ENCODE measurements at places on chromosomes 7 and 10. TPM values are rescaled to one million over a fixed set of nuclear protein-coding genes. Genes with fewer than 3 reads are reported as not detected.

DNA sequence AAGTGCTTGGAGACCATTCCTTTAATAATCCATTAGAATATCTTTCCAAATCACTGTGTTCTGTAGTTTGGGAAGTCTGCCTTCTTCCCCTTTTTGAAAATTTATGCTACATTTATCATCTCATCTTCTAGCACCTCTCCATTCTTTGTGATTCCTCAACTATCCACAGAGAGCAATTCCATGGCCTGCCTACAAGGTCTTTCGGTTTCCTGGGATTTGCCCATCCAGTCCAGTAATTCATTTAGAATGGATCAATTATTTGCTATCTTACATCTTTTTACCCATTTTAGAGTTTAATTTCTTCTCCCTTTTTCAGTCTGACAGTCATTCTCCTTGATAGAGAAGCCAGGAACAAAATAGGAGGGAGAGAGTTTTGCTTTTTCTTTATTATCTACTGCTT is 179.8 kb downstream of the ST7 start:
- no peak for DNase-seq
- H3K27ac ChIP-seq = no peak overlapping the region
- H3K27me3 ChIP-seq = no peaks in the 10 kb centered on the region
- H3K36me3 ChIP-seq = peaks cover 75% of the 10 kb centered on the region
- H3K4me1 ChIP-seq = no peaks in the 10 kb centered on the region
- H3K4me3 ChIP-seq = no peak overlapping the region

GRCh38 chr7:833601-834258 is 1.5 kb downstream of the SUN1 start:
- no peaks in the 10 kb centered on the region for H3K27me3 ChIP-seq
- H3K27ac ChIP-seq = no peak overlapping the region
- no peak overlapping the region for H3K4me3 ChIP-seq
- peaks cover 43% of the 10 kb centered on the region for H3K36me3 ChIP-seq
- H3K4me1 ChIP-seq = peaks cover 22% of the 10 kb centered on the region

DNA sequence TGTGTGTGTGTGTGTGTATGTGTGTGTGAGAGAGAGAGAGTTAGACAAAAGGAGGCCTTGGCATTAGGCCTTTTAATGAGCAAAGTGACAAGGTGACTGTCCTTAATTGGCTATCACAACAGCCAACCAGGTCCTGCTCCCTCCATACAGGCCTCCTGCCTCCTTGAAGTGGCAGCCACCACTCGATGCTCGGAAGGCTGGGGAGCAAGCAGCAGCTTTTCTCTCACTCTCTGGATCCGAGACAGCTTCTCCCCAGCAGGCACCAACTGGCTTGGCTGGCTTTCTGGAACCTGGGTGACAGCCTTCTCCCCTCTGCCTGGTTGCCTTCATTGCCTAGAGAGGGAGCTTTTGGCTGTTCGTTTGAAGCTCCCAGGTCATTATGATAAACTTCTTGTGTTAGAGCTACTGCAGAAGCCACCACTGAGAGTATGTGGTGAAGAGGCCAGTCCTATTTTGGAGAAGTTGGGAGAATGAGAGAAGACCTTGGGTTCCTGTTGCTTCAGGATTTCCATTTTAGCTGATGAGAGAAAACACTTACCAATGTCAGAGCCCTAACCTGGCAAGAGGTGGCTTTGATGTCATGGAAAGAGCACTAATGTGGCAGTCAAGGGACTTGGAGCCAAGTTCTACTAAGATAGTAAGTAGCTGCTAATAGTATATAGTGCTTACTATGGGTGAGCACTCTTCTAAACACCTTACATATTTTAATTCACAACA is 37.6 kb downstream of the RPS24 start:
- no peak for DNase-seq
- no peaks in the 10 kb centered on the region for H3K4me1 ChIP-seq
- H3K36me3 ChIP-seq = no peaks in the 10 kb centered on the region
- peaks cover 3% of the 10 kb centered on the region for H3K27me3 ChIP-seq
- no peak overlapping the region for H3K4me3 ChIP-seq

GRCh38 chr10:30282221-30282620 is 66.9 kb downstream of the MTPAP start:
- H3K4me1 ChIP-seq = no peaks in the 10 kb centered on the region
- no peak for DNase-seq
- no peak overlapping the region for H3K4me3 ChIP-seq
- no peaks in the 10 kb centered on the region for H3K27me3 ChIP-seq

DNA sequence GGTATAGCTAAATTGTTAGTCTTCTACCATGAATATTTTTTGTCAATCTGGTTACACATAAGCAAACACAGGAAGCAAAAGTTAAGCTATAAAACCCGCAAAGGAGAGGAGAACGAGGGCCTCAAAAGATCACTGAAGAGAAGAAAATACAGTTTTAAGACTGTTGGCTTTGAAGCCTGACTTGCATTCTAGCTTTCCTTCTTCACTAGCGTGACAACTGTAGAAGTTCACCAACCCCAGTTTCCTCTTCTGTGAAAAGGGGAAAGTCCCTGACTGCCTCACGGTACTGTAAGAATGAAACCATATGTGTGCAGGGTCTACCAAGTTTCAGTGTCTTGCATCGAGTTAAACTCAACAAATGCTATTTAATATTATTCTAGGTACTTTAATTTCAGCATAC is 7.5 kb upstream of the LRRN3 start:
- no peak overlapping the region for H3K4me3 ChIP-seq
- H3K36me3 ChIP-seq = no peaks in the 10 kb centered on the region
- no peak overlapping the region for H3K27ac ChIP-seq
- no peak for DNase-seq

DNA sequence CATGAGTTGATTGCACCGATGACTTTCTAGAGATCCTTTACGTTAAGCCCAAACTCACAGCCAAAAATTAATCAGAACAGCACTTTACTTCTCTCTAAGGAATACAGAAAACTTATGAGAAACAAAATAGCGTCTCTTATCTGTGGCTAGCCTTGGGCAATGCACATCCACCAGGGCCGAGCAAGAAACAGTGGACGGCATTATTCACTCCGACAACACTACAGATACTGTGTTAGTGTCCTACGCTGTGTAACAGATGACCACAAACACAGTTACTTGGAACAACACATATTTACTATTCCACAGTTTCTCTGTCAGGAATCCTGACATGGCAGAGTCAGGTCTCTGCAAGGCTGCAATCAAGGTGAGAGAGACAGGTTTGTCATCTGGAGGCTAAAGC is 598.3 kb upstream of the ADARB2 start:
- no peak overlapping the region for H3K27ac ChIP-seq
- no peaks in the 10 kb centered on the region for H3K4me1 ChIP-seq

GRCh38 chr7:30912731-30912985 is 1.0 kb downstream of the AQP1 start:
- no peaks in the 10 kb centered on the region for H3K27me3 ChIP-seq
- H3K36me3 ChIP-seq = no peaks in the 10 kb centered on the region
- no peak overlapping the region for H3K27ac ChIP-seq
- peaks cover 60% of the 10 kb centered on the region for H3K4me1 ChIP-seq
- no peak overlapping the region for H3K4me3 ChIP-seq

- H3K36me3 ChIP-seq = no peaks in the 10 kb centered on the region
- no peak overlapping the region for H3K27ac ChIP-seq
- no peak overlapping the region for H3K4me3 ChIP-seq
These were observed 13.7 kb downstream of the ASB15 start for GRCh38 chr7:123615344-123615743.

DNA sequence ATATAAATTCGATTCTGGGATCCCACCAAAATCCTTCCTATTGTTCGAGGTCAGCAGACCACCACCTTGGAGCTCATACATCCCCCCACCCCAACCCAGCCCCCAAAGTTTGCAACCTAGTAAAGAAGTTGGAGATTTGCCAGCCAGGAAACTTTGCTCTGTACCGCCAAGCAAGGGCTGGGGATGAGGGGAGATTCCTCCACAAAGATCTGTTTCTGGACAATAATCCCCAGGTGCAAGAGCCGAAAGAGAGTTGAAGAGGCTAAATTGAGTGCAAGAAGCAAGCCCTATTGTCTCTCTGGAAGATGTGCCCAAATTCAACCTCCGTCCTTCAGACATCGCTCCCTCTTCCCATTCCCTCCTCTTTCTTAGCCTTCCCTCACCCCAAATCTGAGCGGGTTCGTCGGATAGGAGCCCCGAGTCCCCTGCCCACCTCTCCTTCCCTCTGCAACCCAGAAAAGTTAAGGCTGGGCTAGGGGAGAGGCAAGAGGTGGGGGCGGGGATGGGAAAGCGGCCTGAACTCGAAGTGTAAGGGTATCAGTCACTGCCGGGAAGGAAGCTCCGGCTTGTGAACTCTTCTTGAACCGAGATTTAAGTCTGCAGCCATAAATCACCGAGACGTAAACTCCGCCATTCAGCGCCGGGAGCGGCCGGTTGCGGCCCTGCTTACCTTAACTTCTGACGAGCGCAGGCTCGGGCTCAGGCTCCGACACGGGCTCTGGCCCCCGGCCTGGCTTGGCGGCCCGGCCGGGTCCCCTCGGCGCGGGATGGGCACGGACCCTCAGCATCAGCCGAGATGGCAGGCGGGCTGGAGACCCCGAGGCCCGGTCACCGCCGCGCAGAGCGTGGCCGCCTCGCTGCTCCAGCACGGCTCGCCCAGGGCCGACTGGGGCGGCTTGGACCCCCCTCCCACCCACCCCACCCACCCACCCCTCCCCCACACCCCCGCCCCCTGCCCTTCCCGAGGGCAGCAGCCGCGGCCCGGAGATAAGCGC is 10.8 kb upstream of the HOXA2 start:
- DNase-seq = no peak
- H3K4me1 ChIP-seq = no peaks in the 10 kb centered on the region
- no peak overlapping the region for H3K27ac ChIP-seq
- no peak overlapping the region for H3K4me3 ChIP-seq

GRCh38 chr10:3750006-3750816 is 34.8 kb downstream of the KLF6 start:
- H3K4me3 ChIP-seq = no peak overlapping the region
- DNase-seq = no peak
- H3K27me3 ChIP-seq = no peaks in the 10 kb centered on the region
- no peak overlapping the region for H3K27ac ChIP-seq
- H3K4me1 ChIP-seq = peaks cover 5% of the 10 kb centered on the region

DNA sequence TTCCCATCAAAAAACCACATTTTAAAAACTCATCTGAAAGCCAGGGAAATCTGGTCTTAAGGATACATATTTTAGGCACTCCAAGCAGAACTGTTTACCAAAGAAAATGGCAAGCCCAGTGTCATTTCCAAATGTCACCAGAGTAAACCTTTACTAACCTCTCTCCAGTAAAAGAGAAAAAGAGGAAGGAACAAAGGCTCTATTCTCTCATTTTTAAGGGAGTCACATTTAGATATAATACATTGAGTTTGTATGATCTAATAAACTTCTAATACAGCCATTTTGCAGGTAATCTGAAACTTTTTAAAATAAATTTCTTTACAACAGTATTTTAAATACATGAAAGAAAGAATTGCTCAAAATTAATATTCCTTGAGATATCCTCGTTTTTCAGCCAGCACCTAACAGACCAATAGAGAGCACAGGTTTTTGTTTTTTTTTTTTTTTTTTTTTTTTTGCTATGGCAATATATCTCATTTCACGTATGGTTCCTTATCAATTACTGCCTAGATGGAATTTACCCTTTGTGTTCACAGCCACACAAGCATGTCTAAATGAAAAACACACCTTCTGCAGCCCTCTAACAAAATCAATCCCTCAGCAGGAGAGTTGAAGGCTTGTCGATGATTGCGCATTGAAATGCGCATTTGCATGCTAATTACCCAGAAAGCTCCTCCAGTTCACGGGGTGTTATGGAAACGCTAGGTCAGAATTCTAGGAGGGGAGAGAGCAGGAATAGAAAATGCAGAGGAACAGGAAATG is 39.8 kb upstream of the MSRB2 start:
- peaks cover 55% of the 10 kb centered on the region for H3K4me1 ChIP-seq
- H3K4me3 ChIP-seq = no peak overlapping the region
- H3K27me3 ChIP-seq = no peaks in the 10 kb centered on the region

DNA sequence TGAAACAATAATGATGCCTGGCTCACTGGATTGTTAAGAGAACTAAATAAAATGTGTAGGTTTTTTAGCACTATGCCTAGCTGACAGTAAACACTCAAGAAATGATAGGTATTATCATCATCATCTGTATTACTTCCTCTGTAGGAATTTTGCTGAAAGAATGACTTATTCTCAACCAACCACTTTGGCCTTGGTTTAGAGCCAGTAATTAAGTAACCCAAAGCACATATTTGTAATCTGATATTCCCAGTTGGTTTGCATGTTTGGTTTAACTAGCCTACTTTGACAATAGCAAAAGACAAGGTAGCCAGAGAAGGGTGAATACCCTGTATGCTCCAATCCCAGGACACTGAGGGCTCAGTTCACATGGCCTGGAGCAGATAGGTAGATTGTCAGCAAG is 34.4 kb downstream of the BCAP29 start:
- peaks cover 68% of the 10 kb centered on the region for H3K36me3 ChIP-seq
- H3K27ac ChIP-seq = no peak overlapping the region
- no peaks in the 10 kb centered on the region for H3K4me1 ChIP-seq

DNA sequence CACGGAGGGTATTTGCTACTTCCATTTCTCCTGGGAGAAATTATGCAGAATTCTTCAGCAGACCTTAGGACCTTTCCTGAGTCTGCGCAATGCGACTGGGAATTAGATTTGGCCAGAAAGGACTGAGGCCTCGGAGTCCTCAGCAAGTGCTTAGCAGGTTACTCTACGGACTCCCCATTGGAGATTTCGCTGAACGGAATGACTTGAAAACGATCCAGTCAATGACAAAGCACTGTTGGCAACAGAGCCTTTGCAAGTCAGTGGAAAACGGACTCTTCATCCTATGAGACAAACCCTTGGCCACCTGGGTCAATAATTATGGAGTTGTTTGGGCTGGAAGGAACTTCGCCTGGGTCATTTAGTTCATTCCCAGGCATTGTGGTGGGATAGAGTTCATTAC is 107.4 kb downstream of the FAM204A start:
- H3K36me3 ChIP-seq = no peaks in the 10 kb centered on the region
- H3K27ac ChIP-seq = no peak overlapping the region
- H3K4me3 ChIP-seq = no peak overlapping the region
- no peaks in the 10 kb centered on the region for H3K27me3 ChIP-seq
- DNase-seq = no peak

DNA sequence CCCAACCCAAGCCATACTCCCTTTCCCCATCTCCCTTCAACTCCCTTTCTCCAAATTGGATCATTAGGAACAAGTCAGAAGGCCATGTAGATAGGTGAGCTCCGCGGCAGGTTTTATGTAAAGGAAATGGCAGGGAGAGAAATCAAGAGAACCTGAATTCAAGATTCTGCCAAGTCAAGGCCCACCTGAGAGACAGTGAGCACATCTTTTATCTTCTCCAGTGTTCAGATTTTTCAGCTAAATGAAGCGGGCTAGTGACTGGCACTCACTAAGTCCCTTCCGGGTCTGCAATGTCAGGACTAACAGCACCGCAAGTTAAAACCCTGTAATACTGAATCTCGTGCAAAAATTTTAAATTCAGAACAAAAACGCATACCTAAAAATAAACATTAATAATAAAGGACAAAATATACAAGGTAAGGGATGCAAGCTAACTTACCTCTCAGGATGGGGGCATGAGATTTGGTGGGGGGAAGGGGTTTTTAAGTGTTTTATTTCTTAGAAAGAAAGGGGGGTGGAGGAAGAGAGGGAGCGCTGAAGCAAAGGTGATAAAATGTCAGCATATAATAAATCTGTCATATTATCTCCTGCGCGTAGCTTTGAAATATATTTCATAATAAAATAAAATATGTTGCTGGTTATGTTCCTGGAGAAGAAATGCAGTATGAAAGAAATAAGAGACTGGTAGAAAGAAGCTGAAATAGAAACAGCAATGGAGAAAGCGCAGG is 17.6 kb downstream of the TCAF1 start:
- peaks cover 11% of the 10 kb centered on the region for H3K4me1 ChIP-seq
- H3K4me3 ChIP-seq = peak overlapping the region; percentile 39
- peak overlapping the region; percentile 21 for H3K27ac ChIP-seq
- no peak for DNase-seq
- no peaks in the 10 kb centered on the region for H3K27me3 ChIP-seq
- peaks cover 11% of the 10 kb centered on the region for H3K36me3 ChIP-seq

PPP1R3C gene
- polyA plus RNA-seq = 0.07 TPM

BRAF gene
- 15.1 TPM for polyA plus RNA-seq

ATP6V0A4 gene
- not detected for polyA plus RNA-seq

AKR1C4 gene
- not detected for polyA plus RNA-seq

TAS2R41 gene
- not detected for polyA plus RNA-seq
